ENCODE measurements at places on chromosomes 13 and 19. TPM values are rescaled to one million over a fixed set of nuclear protein-coding genes. Genes with fewer than 3 reads are reported as not detected.
A peak's percentile ranks its signal among the peaks of the same experiment; 100 is the strongest.

DNA sequence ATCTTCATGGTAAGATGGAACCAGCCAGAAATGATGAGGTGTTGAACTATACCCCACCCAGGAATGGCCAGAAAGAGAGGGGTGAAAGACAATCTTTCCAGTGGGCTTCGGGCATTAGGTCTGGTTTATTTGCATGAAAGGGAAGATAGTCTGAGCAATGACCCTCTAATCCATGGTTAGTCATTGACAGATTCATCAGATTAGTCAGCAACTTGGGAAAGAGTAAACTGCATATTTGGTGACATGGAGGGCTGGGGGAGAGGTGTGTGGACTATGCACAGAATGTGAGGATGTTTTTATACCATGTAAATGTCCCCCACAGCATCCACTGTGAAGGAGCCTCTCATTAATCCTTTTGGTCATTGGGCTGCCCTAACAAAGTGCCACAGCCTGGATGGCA lies 30.1 kb upstream of the USP12 start:
- no peak overlapping the region for H3K4me3 ChIP-seq
- no peaks in the 10 kb centered on the region for H3K36me3 ChIP-seq
- peaks cover 12% of the 10 kb centered on the region for H3K4me1 ChIP-seq
- H3K27me3 ChIP-seq = no peaks in the 10 kb centered on the region

- H3K4me1 ChIP-seq = peaks cover 1% of the 10 kb centered on the region
- H3K27me3 ChIP-seq = peaks cover 3% of the 10 kb centered on the region
- no peak overlapping the region for H3K4me3 ChIP-seq
- DNase-seq = no peak
These were observed 22.2 kb upstream of the ZNF181 start for GRCh38 chr19:34711890-34712289.

DNA sequence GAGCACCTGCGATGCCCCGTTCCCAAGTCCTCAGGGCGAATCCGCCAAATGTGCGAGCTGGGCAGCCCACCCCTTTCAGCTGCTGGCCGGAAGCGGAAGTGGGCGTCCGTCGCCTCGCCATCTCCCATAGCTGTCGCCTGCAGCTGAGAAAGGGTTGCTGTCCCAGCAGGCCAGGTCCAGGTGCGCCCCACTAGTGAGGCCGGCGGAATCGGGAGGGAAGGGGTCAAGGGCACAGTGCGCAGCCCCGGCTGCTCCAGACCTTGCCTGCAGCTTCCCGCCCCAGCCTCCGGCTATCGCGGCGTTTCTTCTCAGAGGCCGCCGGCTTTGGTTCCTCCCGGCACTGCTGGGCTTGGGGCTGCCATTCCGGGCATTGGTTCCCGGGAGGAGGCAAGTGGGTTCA lies at the start of gene ZNF177:
ZNF177 (plus strand) TSS at position 109 of the 400 bp plus-strand sequence. CDS start 15,299 bp downstream, outside the sequence.
- H3K36me3 ChIP-seq = no peaks in the 10 kb centered on the region
- H3K27ac ChIP-seq = no peak within 1 kb of the TSS
- no peaks in the 10 kb centered on the region for H3K27me3 ChIP-seq
- H3K4me1 ChIP-seq = no peaks in the 10 kb centered on the region
- H3K4me3 ChIP-seq = no peak within 1 kb of the TSS
- DNase-seq = no peak

- H3K27me3 ChIP-seq = peaks cover 4% of the 10 kb centered on the region
- peaks cover 7% of the 10 kb centered on the region for H3K4me1 ChIP-seq
- H3K36me3 ChIP-seq = no peaks in the 10 kb centered on the region
- no peak for DNase-seq
- H3K27ac ChIP-seq = no peak overlapping the region
These were observed 8.0 kb upstream of the NLRP7 start for GRCh38 chr19:54955376-54955775.

DNA sequence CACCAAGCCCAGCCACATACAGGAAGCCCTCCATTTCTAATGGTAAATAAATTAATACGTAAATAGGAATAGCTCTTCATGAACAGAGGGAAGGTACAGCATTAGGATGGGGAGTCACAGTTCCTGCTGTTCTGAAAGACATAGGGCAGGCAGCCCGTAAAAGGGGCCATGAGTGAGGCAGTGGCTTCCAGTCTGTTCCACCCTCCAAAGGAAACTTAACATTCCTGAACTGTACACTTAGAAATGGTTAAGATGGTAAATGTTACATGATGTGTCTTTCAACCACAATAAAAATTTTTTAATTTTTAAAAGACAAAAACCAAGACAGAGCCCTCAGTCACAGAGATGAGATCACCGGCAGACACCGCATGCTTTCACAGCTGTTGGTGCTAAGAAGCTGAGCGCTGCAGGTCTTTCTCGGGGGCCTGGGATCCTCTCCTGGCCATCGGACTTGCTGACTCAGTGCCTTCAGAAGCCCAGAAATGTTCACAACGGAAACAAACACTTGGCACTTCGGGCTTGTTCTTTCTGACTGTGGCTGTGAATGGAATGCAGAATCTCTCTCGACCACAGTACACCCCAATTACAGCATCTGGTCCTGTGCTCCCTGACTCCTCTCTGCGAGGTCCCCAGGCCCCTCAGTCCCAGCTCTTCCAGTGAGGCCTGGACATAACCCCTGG lies 36.4 kb downstream of the EPS15L1 start:
- peaks cover 27% of the 10 kb centered on the region for H3K36me3 ChIP-seq
- H3K4me1 ChIP-seq = peaks cover 9% of the 10 kb centered on the region
- no peaks in the 10 kb centered on the region for H3K27me3 ChIP-seq
- DNase-seq = no peak
- no peak overlapping the region for H3K4me3 ChIP-seq

- peaks cover 39% of the 10 kb centered on the region for H3K36me3 ChIP-seq
- no peaks in the 10 kb centered on the region for H3K27me3 ChIP-seq
- H3K27ac ChIP-seq = peak overlapping the region; percentile 40
- DNase-seq = no peak
- H3K4me3 ChIP-seq = no peak overlapping the region
- H3K4me1 ChIP-seq = peaks cover 24% of the 10 kb centered on the region
These were observed 69.4 kb downstream of the PSPC1 start for GRCh38 chr13:19713186-19713965.

DNA sequence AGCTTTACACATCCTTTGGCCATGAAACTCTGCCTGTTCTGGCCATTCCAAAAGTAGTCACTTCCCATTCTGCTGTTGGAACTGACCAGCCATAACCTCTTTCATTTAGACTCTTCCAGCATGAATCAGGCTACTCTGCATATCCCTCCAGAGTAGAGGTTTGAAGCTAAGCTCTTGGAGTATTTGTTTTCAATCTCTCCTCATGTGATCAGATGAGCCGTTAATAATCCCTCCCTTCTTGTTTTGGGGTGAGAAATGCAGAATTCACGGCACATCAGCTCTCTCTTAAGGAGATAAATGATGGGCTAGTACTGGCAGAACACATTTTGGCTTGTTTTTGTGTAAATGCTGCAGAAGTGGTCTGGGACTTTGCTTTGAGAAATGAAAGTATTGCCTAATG lies 519.9 kb downstream of the PCDH17 start:
- no peaks in the 10 kb centered on the region for H3K4me1 ChIP-seq
- H3K4me3 ChIP-seq = no peak overlapping the region
- DNase-seq = no peak
- no peaks in the 10 kb centered on the region for H3K27me3 ChIP-seq
- no peak overlapping the region for H3K27ac ChIP-seq
- no peaks in the 10 kb centered on the region for H3K36me3 ChIP-seq

GRCh38 chr19:9671655-9672054 lies 3.2 kb downstream of the ZNF562 start:
- H3K4me3 ChIP-seq = peak overlapping the region; percentile 22
- peaks cover 10% of the 10 kb centered on the region for H3K4me1 ChIP-seq
- peaks cover 84% of the 10 kb centered on the region for H3K36me3 ChIP-seq
- no peak overlapping the region for H3K27ac ChIP-seq
- H3K27me3 ChIP-seq = no peaks in the 10 kb centered on the region

GRCh38 chr13:102703726-102704035 lies 8.8 kb upstream of the METTL21C start:
- DNase-seq = no peak
- no peak overlapping the region for H3K27ac ChIP-seq
- no peak overlapping the region for H3K4me3 ChIP-seq
- no peaks in the 10 kb centered on the region for H3K36me3 ChIP-seq
- peaks cover 6% of the 10 kb centered on the region for H3K4me1 ChIP-seq

DNA sequence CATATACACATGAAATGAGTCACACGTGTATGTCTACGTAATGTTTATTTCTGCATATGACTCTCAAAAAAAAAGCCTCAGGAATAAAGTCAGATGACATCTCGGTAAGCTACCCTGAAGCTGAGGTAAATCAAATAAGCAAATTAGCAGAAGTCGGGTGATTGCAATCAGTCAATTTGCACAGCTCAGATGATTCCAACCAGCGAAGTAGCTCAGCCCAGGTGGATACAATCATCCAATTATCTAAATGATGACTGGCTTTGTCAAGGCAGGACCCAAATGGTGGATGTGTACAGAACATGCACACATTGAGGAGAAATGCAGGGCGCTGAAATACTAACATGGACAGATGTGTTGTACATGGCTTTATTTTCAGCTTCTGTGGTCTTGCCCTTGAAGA lies 148.5 kb downstream of the ZNF486 start:
- H3K36me3 ChIP-seq = no peaks in the 10 kb centered on the region
- no peaks in the 10 kb centered on the region for H3K27me3 ChIP-seq
- no peak for DNase-seq
- no peak overlapping the region for H3K4me3 ChIP-seq
- no peaks in the 10 kb centered on the region for H3K4me1 ChIP-seq
- H3K27ac ChIP-seq = no peak overlapping the region

- H3K27me3 ChIP-seq = no peaks in the 10 kb centered on the region
These were observed 882.0 kb upstream of the SLITRK6 start for GRCh38 chr13:86681223-86681622.

Gene OR7C1
- total RNA-seq = not detected

Gene CYP4F2
- not detected for total RNA-seq

Gene ADGRE2
- total RNA-seq = 2.7 TPM

Gene SPC24
- total RNA-seq = 38.8 TPM

Gene CPB2
- not detected for total RNA-seq

Gene ZNF135
- total RNA-seq = not detected

Gene THSD1
- total RNA-seq = 0.39 TPM

Gene CEACAM20
- not detected for total RNA-seq

Measured in activated T-helper 2 cell treated with anti-CD3 and anti-CD28 coated beads, Interferon-gamma antibody, Interleukin-2, Interleukin-4, amounts not matched to agents 10 μg/mL and 5 μg/mL and 100 μg/mL, durations not matched to agents 14 hours and 24 hours and 36 hours (primary cell).